ENCODE measurements at places on chromosomes 5 and 9.

DNA sequence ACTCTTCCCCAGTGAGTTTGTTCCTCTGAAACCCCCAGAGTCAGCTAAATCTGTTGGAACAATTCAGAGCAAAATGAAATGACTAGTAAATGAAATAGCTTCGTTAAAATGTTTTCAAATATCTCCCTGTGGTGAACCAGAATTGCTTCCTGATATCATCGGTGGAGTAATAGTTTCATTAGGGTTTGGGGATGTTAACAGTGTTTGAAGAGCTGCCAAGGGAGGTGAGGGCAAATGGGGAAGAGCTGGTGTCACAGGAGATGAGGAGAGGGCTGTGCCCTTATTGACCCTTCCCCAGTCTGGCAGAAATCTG, 4.3 kb upstream of the C7 start:
- DNase-seq, result no peak

DNA sequence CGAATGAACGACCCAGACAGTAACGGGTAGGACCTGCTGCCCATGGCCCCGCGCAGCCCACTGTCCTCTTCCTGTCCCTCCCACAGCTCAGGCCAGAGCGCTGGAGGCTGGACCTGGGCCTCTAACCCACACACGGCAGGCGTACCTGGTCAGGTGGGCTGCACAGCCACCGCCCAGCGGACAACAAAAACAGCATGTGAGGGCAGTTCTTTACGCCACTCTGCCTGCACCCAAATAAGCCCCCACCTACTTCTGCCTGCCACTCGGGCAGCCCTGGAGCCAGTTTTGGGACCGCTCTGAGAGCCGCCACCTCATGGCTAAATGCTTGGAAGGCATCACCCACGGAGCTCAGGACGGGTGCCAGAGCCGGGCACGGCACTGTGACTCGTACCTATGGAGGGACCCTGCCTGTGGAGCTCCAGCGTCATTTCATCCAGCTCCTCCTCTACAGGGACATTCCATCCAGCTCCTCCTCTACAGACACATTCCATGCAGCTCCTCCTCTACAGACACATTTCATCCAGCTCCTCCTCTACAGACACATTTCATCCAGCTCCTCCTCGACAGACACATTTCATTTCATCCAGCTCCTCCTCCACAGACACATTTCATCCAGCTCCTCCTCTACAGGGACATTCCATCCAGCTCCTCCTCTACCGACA, 18.9 kb downstream of the CLPTM1L start:
- no peak for DNase-seq

- no peak for DNase-seq
Measured at GRCh38 chr9:4576448-4576847, 85.6 kb upstream of the PLPP6 start.

- no peak for DNase-seq
Measured at GRCh38 chr5:35103637-35104299, 56.0 kb upstream of the AGXT2 start.

GRCh38 chr5:90144625-90145327, 264.8 kb downstream of the CETN3 start:
- no peak for DNase-seq

GRCh38 chr5:453725-454481, 10.9 kb downstream of the EXOC3 start:
- no peak for DNase-seq

GRCh38 chr9:116546711-116547581, 140.2 kb upstream of the TRIM32 start:
- no peak for DNase-seq

- no peak for DNase-seq
Measured at GRCh38 chr5:160507221-160507721, 85.6 kb downstream of the PTTG1 start.

GRCh38 chr9:126131066-126132010, 195.3 kb upstream of the MVB12B start:
- DNase-seq, result peak; percentile 60

DNA sequence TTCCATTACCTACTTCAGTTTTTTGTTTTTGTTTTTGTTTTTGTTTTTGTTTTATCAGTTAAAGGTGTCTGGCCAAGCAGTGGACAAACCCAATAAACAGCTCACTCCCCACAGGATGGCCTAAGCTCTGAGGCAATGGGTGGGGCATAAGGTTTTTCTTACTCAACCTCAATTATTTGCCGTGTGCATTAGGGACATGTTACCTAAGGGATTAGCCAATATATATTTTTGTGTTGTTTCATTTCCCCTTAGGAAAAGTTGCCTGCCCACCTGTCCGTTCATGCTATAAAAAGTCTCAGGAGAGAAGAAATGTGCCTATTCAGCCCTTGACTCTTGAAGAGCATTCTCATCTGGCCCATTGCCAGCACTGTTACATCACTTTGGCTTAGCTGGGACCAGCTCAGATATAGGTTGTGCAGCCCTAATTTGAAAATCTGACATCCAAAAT, 7.3 kb downstream of the SH3RF2 start:
- no peak for DNase-seq

DNA sequence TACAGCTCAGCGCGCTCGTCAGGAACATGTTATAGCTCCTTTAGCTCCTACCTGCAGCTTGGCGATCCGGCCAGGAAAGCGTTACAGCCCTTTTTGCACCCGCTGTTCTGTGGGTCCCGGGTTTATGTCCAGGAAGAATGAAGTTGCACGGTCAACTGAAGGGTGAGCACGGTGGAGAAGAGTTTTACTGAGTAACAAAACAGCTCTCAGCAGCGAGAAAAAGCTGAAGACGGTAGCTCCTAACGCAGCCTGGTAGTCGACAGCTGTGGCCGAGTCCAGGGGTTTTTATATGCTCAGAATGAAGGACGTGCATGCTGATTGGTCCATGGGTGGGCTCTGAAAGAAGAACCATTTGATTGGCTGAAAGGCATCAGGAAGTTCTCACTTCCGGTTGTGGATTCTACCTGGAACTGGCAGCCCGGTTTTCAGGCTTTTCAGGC, 1830.1 kb upstream of the NUDT12 start:
- no peak for DNase-seq

GRCh38 chr5:40678460-40679147, 1.1 kb upstream of the PTGER4 start:
- DNase-seq, result no peak

DNA sequence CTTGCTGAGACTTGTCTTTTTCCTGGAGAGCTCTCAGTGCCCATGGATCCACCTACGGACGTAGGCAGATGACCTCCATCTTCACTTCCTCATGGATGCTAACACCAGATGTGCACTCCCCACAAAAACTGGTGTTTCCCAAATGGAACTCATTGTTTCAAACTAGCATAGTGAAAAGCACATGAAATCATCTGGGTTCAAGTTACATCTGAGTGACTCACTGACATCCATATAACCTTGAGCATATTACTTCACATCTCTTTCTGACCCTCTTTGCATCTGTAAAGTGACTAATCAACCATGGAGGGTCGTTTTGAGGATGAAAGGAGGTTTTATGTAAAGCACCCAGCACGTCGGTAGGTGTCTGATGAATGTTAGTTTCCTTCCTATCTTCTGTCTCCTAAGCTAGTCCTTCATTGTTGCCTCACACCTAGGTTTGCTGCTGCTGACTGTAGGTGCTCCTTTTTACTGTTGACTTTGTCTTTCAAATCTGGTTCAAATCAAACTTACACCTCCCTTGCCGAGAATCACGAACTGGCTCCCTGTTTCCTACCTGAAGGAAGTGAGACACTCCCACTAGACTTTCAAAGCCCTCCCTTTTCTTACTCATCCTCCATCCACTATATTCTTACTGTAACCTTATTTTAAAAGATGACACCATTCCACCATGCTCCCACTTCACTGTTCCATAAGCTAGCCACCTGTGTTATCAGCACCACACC, 10.3 kb downstream of the OCLN start:
- no peak for DNase-seq

GRCh38 chr5:171142617-171143016, 166.4 kb upstream of the TLX3 start:
- no peak for DNase-seq

- no peak for DNase-seq
Measured at GRCh38 chr5:37814699-37815098, 25.1 kb downstream of the GDNF start.

DNA sequence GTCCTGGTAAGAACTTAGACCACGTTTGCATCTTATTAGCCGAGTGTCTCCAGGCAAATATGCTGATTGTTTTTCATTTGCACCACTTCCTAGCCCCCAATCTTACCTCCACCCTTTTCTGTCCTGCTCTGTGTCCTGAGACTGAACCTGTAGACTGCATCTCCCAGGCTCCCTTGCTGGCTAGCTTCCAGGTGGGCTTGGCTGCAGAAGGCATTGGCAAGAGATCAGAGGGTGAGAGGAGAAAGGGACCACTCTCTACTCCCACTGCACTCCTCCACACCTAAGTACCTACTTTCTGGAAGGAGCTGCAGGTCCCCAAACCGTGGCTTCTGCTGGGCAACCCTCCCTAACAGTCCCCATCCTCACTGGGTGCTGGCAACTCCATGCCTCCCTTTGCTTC, 59.9 kb upstream of the XPA start:
- peak; percentile 67 for DNase-seq

GRCh38 chr5:149407323-149408251, 28.5 kb upstream of the IL17B start:
- DNase-seq, result no peak

GRCh38 chr5:73764586-73764985, 138.6 kb downstream of the ARHGEF28 start:
- DNase-seq, result no peak

DNA sequence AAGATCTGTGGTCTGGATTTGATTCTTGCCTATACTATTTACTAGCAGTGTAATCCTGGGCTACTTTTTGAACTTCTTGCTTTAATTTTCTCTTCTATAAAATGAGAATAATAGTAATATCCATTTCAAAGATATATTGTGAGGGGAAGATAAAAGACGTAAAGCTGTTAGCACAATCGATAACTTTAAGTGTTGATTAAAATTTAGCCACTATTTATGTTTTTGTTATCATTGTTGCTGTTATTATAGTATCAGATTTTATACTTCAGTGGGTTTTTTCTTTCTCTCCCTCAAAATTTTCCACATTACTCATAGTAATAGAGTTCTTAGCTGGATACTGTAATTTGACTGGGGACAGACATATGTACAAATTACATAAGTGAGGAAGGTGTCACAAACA, 42.0 kb downstream of the STX17 start:
- DNase-seq, result no peak

- no peak for DNase-seq
Measured at GRCh38 chr5:178573216-178573615, 17.0 kb downstream of the COL23A1 start.

DNA sequence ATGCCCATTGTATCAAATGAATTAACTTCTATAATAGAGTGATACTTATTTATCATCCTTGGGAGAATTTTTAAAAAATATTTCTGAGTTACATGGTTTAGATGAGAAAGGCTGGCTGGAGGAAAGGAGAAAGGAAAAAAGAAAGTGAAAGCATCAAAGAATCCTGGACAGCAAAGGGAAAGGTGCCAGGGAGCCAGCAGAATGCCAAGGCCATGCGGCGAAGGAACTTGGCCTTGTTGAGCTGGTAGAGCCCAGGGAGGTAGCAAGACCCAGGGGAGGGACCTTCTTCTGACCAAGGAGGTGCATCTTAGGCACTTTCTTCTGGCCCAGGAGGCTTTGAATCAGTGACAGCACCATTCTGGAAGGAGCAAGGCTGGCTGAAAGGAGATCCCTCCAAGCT, 240.5 kb downstream of the ENC1 start:
- no peak for DNase-seq

- DNase-seq, result no peak
Measured at GRCh38 chr5:17813214-17813613, 179.0 kb downstream of the TAF11L14 start.

DNA sequence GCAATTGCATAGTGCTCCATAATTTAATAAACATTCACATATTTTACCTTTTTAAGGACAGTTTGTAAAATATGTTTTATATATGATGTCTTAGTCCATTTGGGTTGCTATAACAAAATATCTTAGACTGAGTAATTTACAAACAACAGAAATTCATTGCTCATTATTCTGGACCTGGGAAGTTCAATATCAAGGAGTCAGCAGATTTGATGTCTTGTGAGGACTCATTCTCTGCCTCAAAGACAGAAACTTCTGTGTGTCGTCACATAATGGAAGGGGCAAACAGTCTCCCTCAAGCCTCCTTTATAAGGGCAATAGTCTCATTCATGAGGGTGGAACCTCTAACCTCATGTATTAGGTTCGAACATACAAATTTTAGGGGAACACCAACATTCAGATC, 455.9 kb downstream of the TAF11L14 start:
- no peak for DNase-seq

DNA sequence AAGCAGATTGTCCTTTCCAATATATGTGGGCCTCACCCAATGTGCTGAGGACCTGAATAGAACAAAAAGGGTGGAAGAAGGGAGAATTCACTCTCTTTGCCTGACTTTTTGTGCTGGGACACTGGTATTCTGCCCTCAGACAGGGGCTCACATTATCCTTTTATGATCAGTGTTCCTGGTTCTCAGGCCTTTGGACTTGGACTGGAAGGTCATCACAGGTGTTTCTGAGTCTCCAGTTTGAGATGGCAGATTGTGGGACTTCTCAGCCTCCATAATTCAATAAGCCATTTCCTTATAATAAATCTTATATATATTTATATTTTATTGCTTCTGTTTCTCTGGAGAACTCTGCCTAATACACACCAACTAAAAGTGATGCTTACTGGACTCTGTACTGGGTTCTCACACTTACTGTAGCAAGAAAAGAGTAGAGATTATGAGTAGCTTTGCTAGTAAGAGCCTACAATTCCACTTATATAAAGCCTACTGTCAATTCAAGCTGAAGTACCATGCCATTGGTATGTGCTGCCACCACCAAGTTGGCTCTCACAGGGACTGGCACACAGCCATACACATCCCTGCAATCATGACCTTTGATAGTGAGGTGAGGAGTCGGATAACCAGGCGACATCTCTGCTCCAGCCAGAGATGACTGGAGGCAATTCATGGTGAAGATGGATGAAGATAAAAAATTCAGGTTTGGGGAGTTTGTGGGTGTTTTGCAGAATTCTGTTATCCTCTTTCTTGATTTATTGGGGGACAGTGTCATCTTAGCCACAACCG, 130.7 kb upstream of the NR3C1 start:
- DNase-seq, result no peak

DNA sequence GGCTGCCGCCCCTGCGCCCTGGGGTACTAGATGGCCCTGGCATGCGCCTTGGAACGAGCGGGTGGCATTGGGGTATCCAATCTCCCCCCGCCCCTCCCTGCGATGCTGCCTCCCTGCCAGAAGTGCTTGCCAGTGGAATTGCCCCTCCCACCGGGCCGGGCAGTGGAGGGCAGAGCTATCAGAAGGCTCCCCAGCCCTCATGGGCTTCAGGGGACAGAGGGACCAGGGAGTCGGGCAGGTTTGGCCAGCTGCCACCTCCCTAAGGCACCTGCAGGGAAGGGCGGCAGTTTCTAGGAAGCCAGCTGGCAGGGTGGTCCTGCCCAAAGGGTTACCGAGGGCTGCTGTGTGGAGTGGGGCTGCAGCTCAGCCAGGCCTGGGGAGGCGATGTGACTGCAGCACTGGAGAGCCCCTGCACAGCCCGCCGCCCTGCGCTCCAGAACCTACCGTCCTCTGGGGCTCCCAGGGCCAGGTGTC, 52.8 kb upstream of the EGFL7 start:
- no peak for DNase-seq

DNA sequence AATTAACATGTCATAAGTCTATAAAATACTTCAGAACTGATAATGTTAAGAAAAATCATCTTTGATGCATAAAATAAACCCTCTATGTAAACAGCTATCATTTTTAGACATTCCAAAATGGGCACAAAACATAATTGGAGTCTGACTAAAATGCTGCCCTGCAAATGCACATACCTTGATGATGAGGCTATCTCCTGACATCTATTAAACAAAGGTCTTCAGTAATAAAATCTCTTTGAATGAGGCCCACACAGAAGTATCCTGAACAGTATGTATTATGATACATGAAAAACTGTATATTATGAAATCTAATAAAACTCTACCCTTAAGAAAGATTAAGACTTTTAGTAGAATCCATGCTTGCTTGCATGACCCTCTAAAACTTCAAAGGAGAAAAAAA, 66.1 kb downstream of the FBXL17 start:
- DNase-seq, result no peak

Measured in lower leg skin (tissue), 4 donors.